H9 (cell line): ENCODE measurements at places on chromosomes 7 and 10. TPM values are rescaled to one million over a fixed set of nuclear protein-coding genes. Genes with fewer than 3 reads are reported as not detected.

GRCh38 chr10:78435484-78436221, 402.0 kb downstream of the RPS24 start:
- DNase-seq = no peak

FKBP6 gene
- not detected in 2 replicates for total RNA-seq

DNA sequence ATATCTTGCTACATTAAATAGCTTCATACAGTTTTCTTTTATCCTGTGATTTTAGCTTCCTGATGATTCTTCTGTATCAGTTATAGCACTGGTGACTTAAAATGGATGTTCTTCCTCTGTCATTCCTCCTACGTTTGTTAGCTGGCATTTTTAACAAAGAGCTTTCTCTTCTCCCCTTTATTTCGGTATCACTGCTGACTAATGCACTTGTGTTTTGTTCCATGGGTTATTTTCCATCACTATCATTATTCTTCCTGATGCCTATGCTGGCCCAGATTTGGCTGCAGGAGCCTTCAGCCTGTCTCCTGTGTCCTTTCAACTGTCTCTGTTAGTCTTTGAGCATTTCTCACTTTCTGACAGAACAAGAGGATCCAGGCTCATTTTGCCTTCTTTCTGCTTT, 13.1 kb downstream of the BMS1 start:
- no peak for DNase-seq

DNA sequence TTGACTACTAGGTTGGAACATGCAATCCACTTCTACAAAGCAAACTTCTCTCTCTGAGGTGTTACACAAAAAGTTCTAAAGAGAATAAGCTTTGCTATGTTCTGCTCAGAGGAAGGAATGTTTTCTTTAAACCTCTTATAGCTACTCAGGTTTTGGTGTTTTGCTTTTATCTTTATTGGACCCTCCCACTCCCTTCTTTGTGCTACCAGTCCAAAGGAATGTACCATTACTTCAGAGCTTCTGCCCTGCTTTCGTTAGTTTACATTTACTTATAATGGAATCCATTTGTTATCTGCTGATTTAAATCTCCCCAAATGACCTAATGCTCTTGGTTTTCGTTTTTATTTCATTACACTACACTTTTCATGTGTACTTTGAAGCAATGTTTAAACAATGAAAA, 154.9 kb downstream of the ATE1 start:
- DNase-seq = no peak

DNA sequence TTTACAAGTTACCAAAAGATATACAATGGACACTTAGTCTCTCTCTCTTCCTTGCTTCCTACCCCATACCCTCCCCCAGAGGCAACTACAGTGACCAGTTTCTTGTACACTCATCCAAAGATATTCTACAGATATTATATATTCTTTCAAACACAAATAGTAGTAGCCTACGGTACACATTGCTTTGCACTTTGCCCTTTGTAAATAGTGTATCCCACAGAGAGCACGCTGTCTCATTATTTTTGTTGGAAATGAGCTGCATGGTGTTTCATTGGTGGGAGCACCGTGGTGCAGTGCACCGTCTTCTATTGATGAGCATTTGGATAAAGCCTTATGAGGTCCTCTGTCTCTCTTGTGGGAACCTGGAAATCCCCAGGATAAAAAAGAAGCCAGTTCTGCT, 24.2 kb downstream of the STRA8 start:
- DNase-seq = peak; percentile 1

CLCN1 gene
- 0.11 and 0.13 TPM in 2 replicates for total RNA-seq

CXCL12 gene
- 28.3 and 29.5 TPM in 2 replicates for total RNA-seq

CPN1 gene
- total RNA-seq = not detected in 2 replicates

GRCh38 chr7:47586925-47587324, 5.0 kb upstream of the TNS3 start:
- DNase-seq = no peak

- peak; percentile 38 for DNase-seq
These were observed 754 bp upstream of the PHYHIPL start for GRCh38 chr10:59175538-59176240.

DNA sequence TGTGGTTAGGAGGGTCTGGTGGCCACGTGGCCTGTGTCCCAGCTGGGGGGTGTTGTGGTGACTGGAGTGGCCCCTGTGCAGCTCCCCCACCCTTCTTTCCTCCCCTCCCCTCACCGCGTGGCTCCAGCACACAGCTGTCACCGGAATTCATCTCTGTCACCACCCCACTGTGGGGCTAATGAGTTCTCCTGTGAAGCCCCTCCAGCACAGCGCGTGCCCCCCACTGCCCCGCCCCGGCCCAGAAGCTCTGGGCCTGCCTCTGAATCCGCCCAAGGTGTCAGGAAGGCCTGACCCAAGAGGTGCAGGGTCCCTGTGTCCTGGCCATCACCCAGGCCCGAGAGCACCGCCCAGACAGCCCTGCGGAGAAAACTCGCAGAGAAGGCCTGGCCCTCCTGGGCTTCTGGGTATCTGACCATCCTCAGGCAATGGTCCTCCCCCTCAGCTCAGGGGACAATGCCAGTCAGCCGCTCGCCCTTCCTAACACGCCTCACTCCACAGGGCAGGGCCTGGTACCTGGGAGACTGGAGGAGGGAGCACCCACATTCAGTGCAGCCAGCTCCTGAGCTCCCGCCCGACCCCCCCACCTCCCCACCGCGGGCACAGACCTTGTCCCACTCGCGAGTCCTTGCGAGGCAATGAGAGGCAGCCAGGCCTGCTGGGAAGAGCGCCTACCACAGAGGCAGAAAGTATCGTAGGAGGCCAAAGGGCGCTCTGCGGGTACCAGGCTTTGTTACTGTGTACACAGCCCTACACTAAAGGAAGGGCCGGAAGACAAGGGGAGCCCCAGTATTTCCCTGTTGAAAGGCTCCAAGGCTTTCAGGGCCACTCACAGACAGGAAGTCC, 38.2 kb downstream of the GBX1 start:
- no peak for DNase-seq

GRCh38 chr10:70828923-70829322, 13.2 kb downstream of the SGPL1 start:
- DNase-seq = no peak

- no peak for DNase-seq
These were observed 113.8 kb downstream of the MARCHF5 start for GRCh38 chr10:92404612-92405418.

DNA sequence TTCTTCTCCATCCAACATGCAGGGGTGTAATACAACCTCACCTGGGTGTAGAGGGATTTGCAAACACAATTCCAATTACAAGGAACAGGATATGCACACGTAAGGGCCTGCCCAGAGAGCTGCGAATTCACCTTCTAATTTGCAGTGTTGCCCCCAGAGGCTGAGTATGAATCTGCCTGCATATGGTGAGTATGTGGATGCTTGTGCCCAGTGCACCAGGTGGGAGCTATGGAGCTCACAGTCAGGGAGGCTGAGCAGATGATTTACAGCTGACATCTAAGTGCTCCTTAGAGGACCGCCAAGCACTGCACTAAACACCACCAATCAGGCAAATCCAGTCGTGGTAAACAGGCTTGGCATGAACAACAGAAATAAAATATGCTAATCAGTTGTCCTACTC, 132.0 kb downstream of the RELN start:
- DNase-seq = peak; percentile 47

- DNase-seq = no peak
These were observed 21.5 kb upstream of the AKR1B10 start for GRCh38 chr7:134505856-134506255.

DNA sequence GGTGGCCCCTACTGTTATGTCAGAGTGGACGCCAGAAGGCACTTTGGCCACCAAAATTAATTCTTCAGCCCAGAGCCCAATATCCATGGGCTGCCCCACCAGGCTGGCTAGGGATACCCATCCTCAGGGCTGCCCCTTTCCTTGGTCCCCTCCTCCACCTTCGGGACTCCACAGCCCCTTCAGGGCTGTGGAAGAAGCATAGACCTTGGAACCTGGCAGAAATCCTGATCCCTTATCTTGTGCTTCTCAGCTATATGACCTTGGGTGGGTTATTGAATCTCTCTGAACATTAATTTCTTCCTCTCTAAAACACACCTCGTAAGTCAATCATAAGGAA, 499 bp upstream of the TMUB1 start:
- no peak for DNase-seq

DNA sequence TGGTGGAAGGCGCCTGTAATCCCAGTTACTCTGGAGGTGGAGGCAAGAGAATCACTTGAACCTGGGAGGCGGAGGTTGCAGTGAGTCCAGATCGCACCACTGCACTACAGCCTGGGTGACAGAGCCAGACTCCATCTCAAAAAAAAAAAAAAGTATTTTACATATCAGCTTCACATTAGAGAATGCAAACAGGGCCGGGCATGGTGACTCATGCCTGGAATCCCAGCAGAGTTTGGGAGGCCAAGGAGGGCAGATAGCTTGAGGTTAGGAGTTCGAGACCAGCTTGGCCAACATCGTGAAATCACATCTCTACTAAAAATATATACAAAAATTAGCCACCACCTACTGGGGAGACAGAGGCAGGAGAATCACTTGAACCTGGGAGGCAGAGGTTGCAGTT, 31.6 kb downstream of the USP54 start:
- DNase-seq = no peak

- DNase-seq = no peak
These were observed 3.3 kb downstream of the RADIL start for GRCh38 chr7:4880218-4880617.

GRCh38 chr7:143073556-143073955, 21.4 kb downstream of the OR6V1 start:
- no peak for DNase-seq

- DNase-seq = peak; percentile 13
These were observed 65.8 kb upstream of the CAMK2B start for GRCh38 chr7:44391171-44391570.

DNA sequence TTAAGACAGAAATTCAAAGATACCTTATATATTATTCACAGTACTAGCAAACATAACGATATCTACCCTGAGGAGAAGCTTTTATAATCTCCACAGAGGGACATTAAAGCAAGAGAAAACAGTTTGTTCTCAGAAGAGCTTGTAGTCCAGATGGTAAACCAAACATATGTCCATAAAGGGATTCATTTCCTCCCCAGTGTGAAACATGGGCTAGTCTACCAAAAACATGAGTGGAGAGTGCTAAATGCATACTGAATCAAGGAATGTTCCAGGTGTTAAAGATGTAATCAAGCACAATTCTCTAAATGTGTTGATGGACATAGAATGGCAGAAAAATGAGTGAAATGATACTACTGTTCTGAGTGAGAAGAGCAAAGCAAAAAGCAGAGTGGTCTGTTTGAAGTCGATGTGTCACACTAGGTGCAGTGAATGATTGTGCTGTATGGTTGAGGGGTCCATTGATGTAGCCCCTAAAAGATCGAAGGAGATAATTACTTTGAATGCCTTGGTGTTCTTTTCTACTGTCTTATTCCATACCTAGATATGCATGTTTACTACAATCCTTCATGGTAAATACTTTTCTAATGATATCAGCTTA, 25.3 kb downstream of the BCAP29 start:
- DNase-seq = no peak

GRCh38 chr7:33143996-33144718, 14.8 kb downstream of the BBS9 start:
- no peak for DNase-seq

DNA sequence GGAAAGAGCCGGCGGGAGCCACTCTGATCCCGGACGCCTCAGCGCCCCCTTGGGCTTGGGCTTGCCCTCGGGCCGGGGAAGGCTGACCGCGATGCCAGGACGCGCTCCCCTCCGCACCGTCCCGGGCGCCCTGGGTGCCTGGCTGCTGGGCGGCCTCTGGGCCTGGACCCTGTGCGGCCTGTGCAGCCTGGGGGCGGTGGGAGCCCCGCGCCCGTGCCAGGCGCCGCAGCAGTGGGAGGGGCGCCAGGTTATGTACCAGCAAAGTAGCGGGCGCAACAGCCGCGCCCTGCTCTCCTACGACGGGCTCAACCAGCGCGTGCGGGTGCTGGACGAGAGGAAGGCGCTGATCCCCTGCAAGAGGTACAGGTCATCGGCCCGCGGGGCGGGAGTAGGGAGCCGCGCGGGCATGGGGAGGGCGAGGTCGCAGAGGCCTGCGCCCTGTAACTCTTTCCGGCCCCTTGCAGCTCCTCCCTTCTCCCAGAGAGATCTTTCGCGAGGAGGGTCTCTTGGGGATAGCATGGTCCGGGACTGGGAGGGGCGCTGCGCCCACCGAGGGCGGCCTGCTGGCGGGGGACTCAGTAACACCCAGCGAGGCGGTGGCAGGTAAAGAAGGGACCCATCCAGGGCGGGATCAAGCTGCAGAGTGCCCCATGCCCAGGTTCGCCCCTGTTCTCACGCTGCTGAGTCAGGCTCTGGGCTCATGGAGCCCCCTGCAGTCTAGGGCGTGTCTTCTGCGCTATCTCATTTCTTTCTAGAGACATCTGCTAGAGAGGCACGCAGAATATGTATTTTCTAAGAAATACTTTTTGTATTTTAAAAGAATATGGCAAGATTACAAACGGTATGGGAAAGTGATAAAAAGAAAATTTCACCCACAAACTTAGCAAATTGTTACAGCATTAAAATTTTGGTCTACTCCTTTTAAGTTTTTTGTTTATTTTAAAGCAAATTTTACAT, 687 bp downstream of the EPDR1 start:
- DNase-seq = peak; percentile 68

DNA sequence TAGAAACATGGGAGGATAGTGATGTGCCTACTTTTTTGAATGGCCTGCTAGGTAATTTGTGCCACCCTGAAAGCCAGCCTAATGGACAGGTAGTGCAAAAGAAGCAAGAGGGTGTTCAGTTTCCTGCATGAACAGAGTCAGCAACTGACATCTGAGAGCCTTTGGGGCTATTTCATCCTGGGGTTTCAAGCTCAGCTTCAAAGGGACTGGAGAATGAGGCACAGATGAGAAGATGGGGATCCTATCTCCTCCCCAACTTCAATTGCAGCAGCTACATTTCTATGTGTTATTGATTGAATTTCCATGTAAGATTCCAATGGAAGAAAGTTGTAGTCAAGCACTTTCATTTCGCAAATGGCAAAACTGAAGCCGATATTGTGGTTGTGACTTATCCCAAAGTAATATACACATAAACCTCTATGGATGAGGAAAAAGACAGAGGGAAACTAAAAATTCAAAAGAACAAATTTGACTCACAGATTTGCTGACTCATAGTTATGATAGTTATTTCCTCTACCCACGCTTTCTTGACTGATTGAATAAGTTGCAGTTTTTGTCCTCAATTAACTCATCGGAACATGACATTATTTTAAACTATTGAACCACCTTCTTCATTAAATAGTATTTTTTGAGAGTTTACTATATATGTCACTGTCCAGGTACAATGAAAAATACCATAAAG, 42.6 kb upstream of the NRP1 start:
- no peak for DNase-seq

DNA sequence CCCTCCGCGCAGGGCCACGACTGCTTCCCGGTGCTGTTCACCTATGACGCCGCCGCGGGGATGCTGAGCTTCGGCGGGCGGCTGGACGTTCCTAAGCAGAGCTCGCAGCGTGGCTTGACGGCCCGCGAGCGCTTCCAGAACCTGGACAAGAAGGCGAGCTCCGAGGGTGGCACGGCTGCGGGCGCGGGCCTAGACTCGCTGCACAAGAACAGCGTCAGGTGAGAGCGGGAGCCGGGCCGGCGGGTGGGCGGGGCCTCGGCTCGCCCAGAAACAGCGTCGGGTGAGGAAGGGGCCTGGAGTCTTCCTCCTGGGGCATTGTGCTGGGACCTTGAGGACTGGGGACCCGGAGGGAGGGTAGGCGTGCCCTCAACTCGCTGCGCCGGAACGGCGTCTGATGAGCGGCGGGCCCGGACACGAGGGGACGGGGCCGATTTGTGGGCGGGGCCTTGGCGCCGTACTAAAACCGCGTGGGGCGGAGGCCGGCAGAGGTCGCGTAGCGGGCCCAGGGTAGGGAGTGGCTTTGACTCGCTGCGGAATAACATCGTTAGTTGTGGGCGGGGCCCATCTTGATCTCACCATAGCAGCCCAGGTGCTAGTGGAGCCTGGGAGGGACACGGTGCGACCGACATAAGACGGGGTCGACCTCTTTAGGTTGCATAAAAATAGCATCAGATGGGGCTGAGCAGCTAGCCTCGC, 15.6 kb downstream of the PDAP1 start:
- peak; percentile 93 for DNase-seq

CYP26C1 gene
- total RNA-seq = 0.42 and 0.79 TPM in 2 replicates
